ENCODE measurements at places on chromosomes 16 and 17.

DNA sequence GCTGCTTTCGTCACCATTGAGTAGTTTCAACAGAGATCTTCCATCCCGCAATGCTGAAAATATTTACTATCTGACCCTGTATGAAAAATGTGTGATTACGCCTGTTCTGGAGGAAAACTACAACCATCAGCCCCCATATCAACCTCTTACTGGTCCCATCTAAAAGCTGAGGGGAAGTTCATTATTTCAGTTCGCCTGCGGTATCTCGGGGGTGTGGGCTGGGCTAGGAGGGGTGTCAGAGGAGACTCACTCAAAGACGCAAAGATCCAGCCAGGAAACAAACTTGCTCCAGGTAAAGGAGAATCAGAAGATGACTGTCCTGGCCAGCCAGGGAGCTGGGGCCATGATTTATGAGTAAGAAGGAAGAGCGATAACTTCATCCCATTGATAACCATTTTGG lies 13.7 kb downstream of the CACNG1 start:
- no peak for DNase-seq

- no peak for DNase-seq
These were observed 28.9 kb upstream of the RBFOX1 start for GRCh38 chr16:7303660-7304200.

DNA sequence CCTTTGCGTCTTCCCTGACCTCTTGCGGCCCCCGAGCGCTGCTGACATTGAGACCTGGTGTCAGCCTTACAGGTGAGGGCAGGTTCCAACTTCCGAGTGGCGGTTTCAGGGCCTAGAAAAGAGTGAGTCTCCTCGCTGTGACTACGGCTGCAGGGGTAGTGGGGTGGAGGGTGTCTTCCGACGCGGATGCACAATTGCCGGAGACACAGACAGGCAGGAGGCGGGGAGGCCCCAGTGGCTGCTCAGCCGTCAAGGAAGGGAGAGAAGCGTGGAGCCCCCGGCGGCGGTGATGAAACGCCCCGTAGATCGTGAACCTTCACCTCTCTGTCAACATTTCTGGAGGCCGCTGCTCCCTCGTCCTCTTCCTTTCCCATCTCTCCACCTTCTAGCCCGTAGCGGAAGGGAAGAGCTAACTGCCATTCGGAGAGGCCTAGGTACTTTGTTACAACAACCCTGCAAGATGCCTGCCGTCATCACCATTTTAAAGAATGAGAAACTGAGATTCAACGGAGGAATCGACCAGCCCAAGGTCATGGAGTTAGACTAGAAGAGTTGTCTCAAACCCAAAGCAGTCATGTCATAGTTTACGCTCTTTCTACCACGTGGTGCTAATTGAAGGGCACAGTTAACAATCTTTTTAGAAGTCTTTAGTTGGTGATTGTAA lies 485 bp downstream of the DNAJA3 start:
- no peak for DNase-seq

DNA sequence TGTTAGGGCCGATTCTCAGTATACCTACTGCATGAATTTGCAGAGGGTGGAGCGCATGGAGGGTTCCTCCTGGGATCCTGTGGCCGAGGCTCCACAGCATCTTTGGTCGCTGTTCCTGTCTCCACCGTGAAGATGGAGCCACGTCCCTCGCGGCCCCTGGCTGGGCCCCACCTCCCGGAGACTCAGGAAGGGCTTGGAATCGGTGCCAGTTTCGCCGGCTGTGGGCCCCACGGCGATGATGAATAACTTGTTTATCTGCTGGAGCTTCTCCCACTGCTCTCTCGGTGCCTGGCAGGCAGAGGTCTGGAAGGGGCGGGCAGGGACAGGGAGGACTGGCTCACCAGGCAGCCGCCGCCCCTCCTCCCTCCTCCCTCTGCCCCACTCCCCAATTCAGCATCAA lies 8.1 kb downstream of the SLC5A11 start:
- DNase-seq = peak; percentile 2

- DNase-seq = no peak
These were observed 41.0 kb downstream of the SNX29 start for GRCh38 chr16:12017558-12017957.

GRCh38 chr16:90031931-90032673 lies 12.8 kb upstream of the DBNDD1 start:
- no peak for DNase-seq

DNA sequence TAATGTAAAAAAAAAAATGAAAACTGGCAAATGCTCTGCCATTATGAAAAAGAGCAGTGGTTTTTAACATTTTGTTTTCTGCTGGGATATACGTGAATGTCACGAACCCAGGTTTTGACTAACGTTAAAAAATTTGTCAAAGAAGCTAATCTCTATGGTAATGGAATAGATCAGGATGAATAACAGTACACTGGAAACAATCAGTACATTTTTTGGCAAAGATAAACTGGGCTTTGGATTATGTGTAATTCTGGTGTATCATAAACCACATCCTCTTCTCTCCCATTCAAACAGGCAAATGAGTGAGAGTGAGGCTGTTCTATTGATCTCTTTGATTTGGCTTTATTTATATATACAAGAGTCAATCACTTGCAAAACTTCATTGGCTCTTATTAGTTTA lies 207.0 kb upstream of the IRX3 start:
- peak; percentile 49 for DNase-seq

DNA sequence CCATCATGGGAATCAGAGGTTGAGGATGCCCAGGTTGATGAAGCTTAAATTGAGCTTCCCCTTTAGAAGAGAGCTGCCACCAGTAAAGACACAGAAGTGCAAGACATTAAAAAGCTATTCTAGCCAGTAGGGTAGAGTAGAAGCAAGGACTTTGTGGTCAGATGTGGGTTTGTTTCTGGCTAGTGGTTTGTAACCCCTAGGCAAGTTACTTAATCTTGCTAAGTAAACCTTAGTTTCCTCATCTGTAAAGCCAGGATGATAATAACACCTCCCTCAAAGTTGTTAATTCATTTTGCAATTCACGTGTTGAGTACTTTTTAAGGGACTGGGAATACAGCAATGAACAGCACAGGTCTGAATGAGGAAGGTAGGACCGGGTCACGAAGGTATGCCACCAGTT lies 3.6 kb downstream of the SNTB2 start:
- DNase-seq = no peak

DNA sequence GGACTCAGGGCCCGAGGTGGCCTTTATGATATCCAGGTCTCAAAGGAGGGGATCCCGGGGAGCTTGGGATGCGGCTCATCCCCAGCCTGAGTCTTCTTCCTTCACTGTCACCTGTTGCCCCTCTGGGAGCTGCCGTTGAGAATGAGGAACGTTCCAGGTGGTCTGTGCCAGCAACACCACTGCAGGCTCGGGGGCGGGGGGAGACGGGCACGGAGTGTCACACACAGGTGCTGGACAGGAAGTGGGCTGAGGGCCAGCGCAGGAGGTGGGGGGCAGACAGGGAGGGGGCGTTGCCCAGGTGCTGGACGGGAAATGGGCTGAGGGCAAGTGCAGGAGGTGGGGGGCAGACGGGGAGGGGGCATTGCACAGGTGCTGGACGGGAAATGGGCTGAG lies 28.2 kb downstream of the METRNL start:
- DNase-seq = no peak

DNA sequence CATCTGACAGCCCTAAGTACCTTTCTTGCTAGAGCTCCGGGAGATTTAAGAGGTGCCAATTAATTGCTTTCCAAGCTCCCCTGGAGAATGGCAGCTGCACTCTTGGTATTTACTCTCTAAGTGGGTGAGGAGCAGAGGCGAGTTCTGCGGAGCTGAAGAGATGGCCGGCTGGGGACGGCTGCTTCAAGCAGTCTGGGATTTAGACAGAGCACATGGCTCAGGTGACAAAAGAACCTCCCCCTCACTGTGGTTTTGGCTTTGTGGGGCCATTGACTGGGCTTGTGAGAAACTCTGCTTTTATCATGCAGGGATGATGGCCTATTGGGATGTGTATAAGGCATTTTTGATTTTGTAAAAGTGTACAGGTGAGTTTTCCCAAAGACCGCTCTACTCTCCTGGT lies 239.3 kb upstream of the EEF2KMT start:
- no peak for DNase-seq

DNA sequence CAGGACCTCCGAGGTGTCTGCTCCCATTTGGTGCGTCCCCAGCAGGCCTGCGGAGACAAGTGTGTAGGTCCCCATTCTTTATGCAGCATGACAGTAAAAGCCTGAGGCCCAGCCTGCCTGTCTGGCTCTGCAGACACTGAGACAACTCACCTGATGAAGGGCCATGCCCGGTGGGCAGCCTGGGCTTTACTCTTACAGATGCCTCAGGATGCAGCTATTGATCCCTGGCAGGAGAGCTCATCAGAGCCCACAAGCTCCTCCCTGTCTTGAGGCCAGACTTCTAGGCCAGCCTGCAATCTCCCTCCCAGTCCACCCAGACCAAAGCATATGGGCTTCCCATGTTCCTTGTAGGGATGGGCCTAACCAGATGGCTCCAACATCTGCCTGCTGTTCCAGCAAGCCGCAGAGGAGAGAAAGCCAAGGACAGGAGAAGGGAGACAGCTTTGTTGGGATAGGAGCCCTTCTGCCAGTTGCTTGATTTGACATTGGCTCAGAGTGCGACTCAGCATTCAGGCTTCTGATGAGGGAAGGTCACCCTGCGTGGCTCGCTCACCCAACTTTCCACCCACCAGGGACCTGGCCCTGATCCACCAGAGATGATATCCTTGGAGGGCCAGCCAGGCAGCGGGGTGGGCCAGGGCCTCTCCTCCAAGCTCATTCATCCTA lies 87.5 kb downstream of the SOCS1 start:
- DNase-seq = no peak

- peak; percentile 53 for DNase-seq
These were observed at the start of gene MYO18A for GRCh38 chr17:29180034-29180787. Gene MYO18A (minus strand): TSS chr17:29180398. CDS start chr17:29166940, 13,458 bp downstream.

- DNase-seq = no peak
These were observed 1.8 kb upstream of the CBX1 start for GRCh38 chr17:48102798-48103715.

GRCh38 chr16:87702325-87702811 lies 63.4 kb downstream of the KLHDC4 start:
- DNase-seq = peak; percentile 9

GRCh38 chr17:59769887-59770286 lies 62.4 kb downstream of the VMP1 start:
- no peak for DNase-seq

DNA sequence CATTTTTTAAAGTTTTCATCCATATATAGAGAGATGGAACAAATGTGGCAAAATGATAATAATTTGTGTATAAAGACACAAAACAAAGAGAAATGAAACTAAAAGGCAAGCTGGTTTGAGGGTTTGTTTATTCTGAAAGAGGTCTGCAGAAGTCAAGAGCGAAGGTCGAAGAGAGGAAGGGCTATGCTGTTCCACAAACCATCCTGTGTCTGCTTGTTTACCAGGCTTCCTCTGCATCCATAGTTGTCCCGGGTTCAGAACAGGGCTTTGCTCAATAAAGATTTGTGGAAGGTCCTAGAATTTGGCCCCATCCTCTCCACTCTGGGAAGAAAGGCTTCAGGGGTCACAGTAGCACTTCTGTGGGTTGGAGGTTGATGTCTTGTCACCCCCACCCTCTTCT lies 2.4 kb upstream of the MARVELD3 start:
- no peak for DNase-seq

DNA sequence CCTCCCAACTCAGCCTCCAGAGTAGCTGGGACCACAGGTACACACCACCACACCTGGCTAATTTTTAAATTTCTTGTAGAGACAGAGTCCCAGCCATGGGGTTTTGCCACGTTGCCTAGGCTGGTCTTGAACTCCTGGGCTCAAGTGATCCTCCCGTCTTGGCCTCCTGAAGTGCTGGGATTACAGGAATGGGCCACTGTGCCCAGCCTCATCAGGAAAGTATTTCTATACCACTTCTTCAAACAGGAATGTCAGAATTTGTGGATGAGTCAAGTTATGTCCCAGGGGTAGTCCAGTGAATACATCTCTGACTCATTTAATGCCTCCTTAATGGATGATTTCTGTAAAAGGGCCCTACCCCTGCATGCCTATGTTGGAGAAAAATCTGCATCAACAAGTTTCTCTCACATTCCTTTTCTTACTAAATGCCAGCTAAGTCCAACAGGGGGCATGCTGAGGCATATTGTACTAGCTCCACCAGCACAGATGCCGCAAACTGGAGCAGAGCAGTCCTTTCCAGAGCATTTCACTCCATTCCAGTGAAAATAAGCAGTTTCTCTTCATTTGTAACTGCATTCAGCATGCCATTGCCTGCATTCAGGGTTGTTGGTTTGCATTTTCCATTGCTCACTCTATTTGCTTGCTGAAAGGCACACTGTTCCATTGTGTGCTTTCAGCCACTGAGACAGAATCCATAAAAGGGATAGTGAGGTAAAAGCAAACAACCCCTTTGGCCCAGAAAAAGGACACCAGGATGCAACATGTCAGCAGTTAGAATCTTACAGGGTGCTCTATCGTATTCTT lies 5.3 kb upstream of the CAVIN1 start:
- DNase-seq = peak; percentile 98

- no peak for DNase-seq
These were observed 4.7 kb downstream of the TMEM106A start for GRCh38 chr17:43216369-43216761.

DNA sequence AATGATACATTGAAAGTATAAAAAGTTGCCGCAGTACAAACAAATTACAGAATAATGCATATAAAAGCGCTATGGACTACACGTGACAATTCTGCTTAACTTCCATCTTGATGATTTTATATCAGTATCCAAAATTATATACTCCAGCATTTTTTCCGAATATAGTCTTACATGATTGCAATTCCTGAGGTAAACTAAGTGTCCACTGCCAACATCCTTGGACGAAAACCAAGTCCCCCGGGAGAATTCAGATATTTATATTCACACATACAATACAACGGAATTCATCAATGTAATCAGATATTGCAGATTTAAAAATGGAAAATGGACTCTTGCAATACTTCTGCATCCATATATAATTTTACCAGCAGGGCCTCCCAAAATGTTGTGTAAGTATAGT lies 8.9 kb upstream of the MYH11 start:
- no peak for DNase-seq

- DNase-seq = no peak
These were observed 45.6 kb downstream of the CNGB1 start for GRCh38 chr16:57925310-57925709.

DNA sequence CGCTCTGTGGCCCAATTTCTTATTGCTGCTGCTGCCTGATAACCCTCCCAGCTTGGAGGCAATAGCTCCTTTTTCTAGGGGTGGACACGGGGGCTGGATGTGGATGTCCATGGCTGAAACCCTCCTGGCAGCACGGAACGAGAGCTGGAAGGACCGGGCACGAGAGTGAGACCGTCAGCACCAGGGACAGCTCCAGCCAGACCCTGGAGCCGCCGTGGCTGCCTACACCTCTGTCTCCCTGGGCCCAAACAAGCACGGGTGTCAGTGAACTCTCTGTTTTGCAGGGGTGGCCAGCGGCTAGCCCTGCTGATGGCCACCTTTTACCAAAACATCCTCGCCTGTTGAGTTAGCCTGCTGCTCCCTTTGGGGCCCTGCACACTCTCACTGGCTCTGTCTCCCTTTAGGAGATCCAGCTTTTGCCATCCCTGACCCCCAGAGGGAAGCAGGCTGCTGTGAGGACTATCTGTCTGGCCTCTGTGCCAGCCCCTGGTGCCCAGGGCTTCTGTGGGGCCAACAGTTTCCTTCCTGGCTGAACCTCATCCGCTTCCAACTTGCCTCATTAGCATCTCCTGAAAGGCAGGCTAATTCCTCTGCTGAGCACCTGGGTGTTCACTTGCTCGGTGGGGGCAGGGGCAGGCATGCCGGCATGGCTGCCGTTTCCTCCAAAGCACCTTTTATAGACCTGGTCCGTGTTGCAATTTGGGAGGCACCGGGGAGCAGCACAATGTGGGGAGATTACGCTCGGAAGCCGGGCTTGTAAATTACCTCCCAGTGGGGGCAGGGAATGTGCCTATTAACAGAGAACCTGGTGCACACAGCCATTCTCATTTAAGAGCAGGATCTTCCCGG lies 118.1 kb downstream of the ENGASE start:
- DNase-seq = no peak

GRCh38 chr16:55641430-55642056 lies 14.2 kb upstream of the SLC6A2 start:
- DNase-seq = no peak
